T-helper 9 cell (primary cell): ENCODE measurements at places on chromosomes 5 and 9.
A peak's percentile ranks its signal among the peaks of the same experiment; 100 is the strongest.

DNA sequence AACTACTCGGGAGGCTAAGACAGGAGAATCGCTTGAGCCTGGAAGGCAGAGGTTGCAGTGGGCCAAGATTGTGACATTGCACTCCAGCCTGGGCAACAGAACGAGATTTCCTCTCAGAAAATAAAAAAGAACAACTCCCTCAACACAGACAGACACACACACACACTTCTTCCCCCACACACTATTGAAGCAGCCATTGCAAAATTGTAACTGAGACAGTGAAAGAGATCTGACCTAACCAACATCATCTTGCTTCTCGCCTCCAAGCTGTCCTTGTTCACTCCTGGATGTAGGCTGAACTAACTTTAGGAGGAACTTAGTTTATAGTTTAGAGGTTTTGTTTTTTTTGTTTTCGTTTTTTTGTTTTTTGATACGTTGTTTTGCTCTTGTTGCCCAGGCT is 13.0 kb upstream of the PLIN2 start:
- DNase-seq = no peak

GRCh38 chr5:139774980-139775661 is 20.5 kb upstream of the PSD2 start:
- peak; percentile 79 for DNase-seq

DNA sequence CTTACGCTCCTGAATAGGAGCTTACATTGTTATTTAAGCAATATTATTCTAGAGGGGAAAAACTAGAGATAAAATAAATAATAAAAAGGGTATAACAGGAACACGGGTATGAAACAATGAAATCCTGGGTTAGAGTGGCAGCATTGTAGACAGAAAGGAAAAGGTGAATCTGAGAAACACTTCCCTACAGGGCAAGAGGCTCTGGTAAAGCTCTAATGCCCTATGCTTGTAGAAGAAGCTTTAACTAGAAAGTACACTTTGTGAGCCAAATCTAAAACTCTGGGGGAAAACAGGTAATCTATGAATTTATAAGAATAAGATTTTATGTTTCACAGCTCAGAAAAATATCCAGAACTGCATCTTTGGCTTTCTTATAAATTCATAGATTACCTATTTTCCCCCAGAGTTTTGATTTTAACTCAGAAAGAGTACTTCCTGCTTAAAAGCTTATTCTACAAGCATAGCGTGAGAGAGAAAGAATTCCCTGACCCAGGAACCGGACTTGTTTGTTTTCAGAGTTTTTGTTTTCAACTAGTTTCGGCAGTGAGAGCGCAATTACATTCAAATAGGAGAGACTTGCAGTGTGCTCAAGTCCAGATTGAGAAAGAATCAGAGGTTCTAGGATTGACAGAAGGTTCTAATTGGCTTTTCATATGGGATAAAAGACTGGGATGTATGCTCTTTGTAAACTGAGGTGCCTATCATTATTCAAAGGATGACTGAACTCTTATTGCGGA is 651.0 kb upstream of the RORB start:
- no peak for DNase-seq

DNA sequence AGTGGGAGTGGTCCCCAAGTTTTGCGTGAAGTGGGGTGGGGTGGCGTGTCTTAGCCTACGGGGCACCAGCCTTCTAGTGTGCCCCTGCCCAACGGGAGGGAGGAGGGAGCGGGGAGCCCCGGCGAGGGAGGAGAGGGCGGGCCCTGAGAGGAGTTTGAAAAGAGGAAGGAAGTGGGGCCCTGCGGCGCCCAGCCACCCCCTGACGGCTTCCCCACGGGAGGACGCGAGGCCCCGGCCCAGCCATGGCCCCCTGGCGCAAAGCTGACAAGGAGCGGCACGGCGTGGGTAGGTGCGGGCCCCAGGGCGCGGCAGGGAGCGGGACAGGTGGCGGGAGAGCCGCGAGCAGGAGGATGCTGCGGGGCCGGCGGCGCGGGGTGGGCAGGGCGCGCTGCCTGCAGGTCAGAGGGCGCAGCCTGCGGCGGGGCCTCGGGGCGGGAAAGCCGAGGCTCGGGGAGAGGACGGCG is at the start of gene DOCK2:
Gene DOCK2 (plus strand): TSS at position 191 of the 464 bp plus-strand sequence. CDS start 52 bp downstream, at position 243.
- peak; percentile 42 for DNase-seq

DNA sequence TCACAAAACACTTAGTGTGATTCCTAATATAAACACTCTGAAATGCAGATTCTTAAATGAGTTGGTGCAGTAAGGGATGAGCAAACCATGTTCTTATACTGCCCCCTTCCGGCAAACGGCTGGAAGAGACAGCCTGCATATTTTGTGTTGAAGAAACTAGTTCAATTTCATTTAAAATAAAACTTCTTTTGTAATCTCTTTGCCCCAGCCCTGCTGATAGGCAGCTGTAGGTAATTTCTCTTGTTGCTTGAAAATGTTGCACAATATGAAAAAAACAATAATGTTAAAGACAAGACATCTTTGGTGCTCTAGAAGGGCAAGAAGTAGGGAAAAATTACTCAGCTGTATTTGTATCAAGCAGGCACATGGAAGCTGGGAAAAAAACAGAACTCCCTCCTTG is 89.7 kb upstream of the CCNG1 start:
- DNase-seq = peak; percentile 21

DNA sequence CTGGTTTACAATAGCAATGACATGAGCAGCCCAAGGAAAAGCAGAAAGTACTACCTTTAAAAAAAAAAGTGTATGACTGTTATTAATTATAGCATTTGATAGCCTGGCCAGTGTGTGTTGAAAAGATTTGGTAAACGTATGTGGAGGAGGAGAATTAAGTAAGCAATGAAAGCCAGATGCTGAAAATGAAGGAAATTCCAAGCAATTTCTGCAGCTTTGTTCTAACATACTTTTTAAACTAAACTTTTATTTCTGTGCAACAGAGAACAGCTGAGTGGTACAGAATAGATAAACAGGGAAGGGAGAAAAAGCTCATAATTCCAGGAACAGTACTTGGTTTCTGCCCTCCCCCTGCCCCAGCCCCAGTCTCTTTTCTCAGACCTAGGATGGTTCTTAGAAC is 252.6 kb downstream of the ADAMTSL1 start:
- no peak for DNase-seq

GRCh38 chr5:19739671-19740070 is 248.3 kb downstream of the CDH18 start:
- no peak for DNase-seq

DNA sequence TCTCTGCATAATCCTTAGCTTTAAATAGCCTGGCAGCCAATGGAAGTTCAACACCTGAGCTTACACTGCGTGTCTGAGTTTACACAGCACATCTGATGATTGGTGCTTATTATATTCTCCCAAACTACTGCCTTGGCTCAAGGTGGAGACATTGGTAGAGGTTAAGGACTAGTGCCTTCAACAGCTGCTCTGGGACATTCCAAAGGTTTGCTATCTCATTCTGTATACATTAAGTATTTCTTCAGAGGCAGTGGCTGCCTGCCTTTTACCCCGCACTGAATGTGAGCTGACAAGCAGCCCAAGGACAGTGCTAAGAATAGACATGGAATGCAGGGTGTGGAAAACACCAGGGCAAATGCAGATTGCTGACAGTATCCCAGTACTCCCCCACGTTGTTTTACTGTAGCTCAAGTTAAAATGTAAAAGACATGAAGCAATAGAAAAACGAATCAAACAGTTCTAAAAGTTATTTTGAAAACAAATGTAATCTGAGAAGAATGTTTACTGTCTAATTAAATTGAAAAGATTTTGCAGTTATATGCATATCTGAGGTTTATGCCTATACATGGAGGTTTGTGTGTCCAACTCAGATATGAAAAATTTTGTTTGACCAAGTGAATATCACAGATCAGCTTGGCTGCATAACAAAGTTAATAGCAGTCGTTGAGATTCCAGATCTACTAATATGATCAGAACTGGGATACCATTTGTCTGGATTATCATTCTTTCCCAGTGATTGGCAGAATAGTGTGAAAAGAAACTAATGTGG is 1.8 kb downstream of the HSPB3 start:
- no peak for DNase-seq

DNA sequence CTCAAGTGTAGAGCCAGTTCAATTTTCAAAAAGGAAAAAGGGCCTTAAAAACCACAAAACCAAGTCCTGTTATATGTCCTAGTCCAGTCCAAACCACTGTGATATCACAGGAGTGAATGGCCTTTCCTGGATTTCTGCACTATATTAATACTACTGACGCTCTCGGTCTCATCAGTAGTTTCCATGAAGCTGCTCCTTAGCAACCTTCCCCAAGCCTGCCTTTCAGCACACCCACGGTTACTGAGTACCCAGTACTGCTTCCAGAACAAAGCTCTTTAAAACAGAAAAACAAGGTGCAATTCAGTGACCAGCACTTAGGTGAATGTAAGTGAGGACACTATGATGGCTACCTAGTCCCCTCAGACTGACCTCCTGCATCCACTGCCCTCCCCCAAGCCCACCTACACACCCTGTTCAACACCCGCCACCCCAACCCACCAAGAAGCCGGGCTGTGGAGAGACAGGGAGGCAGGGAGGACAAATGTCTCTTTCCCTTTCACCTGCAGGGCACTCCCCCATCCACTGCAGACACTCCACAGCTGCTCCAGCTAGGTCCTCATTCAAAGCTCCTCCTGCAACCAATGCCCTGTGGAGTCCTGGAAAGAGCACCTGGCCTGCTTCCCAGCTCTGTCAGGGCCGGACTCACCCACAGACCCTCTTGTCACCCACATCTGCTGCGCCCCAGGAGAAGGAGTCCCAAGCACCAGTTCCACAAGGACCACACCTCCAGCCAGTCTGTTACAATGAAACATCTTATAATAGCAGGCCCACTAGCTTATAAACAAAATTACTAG is 25.9 kb downstream of the PSMB7 start:
- DNase-seq = no peak

GRCh38 chr9:68955330-68955729 is 58.6 kb downstream of the PRKACG start:
- DNase-seq = no peak

GRCh38 chr9:72333709-72334108 is 31.3 kb downstream of the ZFAND5 start:
- no peak for DNase-seq

DNA sequence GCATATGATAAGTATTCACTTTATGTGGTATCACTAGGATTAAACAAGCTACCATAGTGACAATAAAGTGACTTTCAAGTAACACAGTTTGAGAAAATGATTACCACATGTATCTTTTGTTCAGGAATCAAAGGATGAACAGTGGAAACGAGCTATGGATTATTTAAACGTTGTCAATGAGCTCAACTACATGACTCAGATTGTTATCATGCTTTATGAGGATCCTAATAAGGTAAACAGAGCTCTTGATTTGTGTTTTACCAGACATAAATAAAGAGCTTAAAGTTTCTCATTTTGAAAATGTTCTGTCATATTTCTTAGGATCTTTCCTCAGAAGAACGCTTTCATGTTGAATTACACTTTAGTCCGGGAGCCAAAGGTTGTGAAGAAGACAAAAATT is 57.4 kb downstream of the PPIP5K2 start:
- DNase-seq = no peak

DNA sequence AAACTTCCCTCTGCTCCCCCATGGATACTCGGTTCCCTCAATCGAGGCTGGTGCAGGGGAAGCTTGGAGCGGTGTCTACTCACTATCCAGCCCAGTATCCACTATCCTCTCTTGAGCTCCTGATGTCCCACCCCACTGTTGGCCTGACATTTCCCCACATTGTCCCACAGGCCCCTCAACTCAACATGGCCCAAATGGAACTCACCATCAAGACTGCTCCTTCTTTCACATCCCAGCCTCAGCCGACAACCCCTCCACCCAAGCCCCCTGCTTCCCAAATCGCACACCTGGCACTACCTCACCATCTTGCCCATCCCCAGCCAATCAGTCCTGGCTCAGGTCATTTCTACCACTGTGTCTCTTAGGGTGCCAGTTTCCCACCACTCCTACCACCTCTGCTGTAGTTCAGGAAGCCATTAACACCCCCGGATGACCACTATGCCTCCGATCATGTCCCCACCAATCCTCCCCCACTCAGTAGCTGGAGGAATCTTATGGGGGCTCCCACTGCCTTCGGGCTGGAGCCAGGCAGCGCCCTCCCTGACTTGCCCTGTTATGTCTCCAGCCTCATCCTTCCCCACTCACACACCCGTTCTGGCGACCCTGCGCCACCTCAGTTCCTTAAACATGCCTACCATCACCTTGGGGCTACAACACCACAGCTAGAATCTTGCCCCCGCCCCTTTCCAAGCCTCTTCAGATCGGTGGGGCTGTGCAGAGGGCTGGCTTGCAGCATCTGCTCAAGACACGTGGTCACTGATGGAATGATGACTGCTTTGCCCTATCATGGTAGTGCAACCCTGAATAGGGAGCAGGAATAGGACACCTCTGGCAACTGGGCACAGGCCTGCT is 273.6 kb downstream of the FSTL4 start:
- no peak for DNase-seq

DNA sequence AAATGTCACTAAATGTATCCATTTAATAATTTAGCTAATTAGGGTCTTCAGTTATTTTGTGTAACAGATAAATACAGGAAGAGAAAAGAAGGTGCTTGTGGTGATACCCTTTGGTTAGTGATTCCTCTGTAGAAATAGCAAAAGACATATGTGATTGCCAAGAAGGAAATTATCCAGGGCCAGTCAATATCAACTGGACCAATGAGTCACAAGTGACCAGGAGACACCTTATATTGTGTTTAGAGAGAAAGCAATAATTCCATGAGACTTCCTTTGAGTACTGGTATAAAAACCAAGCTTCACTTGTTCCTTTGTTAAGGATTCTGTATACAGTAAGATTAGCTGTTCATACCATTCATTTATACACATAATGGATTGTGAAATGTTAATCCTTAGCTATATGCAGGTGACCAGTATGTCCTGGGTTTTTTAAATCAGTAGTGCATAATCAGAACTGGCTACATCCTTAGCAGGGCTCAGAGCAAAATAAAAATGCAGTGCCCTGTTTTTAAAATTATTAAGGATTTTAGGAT is 11.7 kb upstream of the F2R start:
- no peak for DNase-seq

DNA sequence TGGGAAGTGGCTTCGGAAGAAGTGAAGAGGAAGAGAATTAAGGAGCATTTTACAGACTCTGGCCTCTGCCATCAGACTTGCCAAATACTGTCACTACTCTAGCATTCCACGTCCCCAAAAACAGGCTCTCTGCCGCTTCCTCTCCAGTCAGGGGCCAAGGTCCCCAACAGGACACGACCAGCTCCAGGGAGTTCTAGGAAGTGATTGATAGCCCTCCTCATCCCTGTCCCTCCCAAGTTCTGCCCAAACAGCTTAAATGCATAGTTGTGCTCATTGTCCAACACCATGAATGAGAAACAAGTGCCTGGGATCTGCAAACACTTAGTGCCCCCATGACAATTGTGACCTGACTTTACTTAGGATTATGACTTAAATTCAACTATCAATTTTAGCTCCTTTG is 96.5 kb downstream of the MED10 start:
- DNase-seq = no peak

- DNase-seq = no peak
Observed at GRCh38 chr9:18159254-18159653, 314.7 kb upstream of the ADAMTSL1 start.
